Stimulated activated naive CD8-positive, alpha-beta T cell treated with anti-CD3 and anti-CD28 coated beads, Interleukin-15, amount 100 ng/mL, for 72 hours (primary cell): ENCODE measurements at places on chromosomes 11 and 22.

- DNase-seq = no peak
Observed at GRCh38 chr11:72410956-72411355, 23.4 kb downstream of the CLPB start.

- no peak for DNase-seq
Observed at GRCh38 chr11:87035976-87036583, 1.7 kb upstream of the TMEM135 start.

DNA sequence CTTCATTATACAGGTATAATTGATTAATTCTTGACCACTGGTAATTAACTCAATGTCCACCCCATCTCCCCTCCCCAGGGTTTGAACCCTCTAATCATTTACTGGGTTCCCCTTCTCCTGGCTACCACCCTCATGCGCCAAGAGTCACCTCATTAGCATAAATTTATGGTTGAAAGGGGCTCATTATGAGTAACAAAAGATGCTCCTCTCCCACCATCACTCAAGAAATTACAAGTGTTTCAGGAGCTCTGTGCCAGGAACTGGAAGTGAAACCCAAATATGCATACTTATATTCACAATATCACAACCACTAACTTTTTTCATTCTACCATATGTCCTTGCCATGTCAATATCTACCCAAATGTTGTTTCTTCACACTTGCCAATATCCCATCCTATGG is 7.8 kb upstream of the STIP1 start:
- no peak for DNase-seq

DNA sequence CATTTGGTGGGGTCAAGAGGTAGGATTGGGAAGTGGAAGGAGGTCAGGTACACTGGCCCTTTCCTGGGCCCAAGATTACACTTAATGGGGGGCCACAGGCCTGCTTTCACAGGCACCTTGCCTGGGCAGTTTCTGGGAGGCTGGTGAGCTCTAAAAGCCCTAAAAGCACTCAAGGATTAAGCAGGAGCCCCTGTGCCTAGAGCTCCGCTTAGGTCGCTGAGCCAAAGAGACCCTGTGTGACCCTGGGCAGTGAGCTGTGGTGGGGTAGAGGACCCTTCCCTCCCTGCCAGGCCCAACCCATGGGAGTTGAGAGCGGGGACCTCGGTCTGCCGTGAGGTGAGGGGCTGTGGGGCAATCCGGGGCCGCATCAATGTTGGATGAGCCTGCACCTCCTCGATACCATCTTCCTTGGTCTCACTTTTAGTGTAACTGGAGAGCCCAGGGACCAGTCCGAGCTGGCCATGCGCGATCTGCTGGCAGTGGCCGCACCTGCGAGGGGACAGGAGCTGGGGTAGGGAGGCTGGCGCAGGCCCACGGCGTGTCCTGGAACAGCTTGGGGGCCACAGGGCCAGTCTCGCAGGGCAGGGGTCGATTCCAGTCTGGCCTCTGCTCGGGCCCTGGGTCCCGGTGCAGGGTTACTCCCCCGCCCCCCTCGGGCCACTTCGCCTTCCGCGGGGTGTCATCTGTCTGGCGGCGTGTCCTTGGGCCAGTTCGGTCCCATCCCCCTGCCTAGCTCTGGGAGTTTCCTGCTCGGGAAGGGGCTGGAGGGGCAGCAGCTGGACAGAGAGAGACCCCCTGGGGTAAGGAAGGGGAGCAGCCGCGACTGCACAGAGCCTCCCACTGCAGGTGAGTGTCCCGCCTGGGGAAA is 44.3 kb downstream of the EIF3F start:
- DNase-seq = no peak

DNA sequence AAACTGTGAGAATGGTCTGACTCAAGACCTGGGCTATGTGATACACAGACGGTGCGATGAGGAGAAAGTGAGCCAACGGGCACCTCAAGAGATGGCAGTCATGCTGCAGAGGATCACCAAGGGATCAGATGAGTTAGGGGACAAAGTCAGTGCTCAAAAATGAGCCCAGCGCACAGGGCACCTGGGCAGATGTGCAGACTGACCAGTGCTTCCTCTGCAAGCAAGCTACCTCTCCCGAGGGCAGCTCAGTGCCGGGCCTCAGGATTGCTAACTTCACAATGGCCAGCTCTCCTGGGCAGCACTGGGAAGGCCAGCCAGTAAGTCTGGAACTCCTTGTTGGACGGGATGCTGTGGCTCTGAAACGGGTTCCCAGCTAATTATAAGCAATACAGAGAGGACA is 15.3 kb downstream of the HDHD5 start:
- DNase-seq = no peak

DNA sequence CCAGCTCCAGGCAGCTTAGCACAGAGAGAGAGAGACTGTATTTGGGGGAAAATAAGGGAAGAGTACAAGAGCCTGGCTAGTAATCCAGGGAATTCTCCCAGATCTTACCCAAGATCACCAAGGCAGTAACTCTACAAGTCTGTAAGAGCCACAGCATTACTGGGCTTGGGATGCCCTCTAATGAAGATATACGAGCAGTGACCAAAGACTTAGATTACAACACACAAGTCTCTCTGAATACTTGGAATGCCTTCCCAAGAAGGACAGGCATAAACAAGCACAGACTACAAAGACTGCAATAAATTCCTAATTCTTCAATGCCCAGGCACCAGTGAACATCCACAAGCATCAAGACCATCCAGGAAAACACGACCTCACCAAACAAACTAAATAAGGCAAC is 17.7 kb downstream of the DNAJC24 start:
- no peak for DNase-seq

- no peak for DNase-seq
Observed at GRCh38 chr22:46869831-46870441, 107.5 kb downstream of the TBC1D22A start.

DNA sequence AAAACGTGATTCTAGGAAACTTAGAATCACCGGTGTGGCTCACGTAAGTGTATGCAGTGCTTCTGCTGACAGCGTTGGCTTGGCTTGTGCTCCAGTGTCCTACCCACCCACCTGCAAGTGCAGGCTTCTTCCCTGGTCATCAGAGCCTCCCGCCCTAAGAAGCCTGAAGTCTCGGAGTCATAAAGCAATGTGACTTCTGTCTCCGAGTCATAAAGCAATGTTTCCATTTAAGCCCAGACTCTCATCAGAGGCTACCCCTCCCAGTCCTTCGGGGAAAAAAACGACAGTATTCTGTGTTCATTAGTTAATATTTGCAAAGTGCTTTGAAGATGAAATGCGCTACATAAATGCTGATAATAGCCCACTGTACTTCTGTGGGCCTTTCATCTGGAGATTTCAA is 293.8 kb downstream of the OPCML start:
- DNase-seq = no peak

DNA sequence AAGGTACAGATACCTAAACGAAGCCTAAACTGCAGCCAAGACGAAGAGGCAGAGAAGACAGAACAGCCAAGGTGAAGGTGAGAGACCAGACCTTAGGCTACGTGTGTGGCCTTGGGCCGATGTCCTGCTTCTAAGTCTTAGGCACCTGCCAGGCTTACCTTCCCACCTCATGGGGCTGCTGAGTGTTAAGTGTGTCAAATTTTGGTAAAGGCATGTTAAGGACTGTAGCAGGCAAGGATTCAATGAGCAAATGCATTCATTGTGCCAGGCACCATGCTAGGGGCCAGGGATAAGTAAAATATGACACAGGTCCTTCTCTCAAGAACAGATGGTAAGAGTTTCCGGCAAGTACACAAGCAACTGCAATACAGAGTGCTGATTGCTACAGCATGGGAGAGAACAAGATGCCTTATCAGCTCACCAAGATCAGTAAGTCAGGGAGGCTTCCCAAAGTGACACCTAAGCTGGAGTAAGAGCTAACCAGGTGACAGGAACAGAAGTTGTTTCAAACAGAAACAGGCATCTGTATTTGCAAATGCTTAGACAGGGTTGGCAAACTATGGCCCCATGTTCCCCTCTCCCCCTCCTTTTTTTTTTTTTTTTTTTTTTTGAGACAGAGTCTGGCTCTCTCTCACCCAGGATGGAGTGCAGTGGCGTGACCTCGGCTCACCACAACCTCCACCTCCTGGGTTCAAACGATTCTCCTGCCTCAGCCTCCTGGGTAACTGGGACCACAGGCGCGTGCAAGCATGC is 46.7 kb downstream of the CLTCL1 start:
- no peak for DNase-seq

GRCh38 chr11:123822599-123822998 is 16.4 kb upstream of the OR6M1 start:
- no peak for DNase-seq

GRCh38 chr22:32202539-32203180 is 2.2 kb downstream of the RFPL2 start:
- DNase-seq = no peak
